ENCODE measurements at places on chromosomes 1 and 21. TPM values are rescaled to one million over a fixed set of nuclear protein-coding genes. Genes with fewer than 3 reads are reported as not detected.

DNA sequence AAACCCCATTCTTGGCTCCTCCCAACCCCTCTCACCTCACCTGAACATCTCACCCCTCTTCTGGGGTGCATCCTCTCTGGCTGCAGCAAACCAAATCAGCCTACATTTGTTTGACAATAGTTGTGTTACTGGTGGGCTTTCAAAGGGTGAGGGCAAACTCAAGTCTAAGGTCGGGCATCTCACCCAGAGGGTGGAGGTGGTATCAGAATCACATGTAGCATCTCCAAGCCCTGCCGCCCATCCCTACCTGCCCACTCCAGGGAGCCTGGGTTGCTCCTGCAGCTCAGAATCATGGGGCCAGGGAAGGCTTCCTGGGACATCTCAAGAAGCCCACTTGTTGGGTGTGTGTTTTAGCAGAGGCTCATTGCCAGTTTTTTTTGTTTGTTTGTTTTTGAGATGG, 35.8 kb downstream of the PGBD5 start:
- no peak overlapping the region for H3K4me3 ChIP-seq
- H3K36me3 ChIP-seq: no peaks in the 10 kb centered on the region

The LRRC53 gene
- polyA plus RNA-seq: not detected

DNA sequence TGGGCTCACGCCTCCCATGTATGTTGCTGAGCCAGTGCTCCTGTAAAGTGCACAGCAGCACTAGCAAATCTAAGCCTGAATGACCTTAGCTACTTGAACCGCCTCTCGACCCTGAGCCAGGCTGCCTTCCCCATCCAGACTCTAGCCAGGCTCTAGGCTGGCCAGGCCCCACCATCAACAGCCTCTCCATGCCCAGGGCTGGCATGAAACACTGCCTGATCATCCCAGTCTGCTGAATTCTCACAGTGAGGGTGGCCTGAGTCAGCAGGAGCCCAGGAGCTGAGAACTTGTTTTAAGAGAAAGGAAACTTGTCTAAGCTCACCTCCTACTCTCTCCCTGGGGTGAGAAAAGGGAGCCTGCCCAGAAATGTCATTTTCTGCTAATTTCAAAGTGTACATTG, 733.3 kb downstream of the PTPRU start:
- no peaks in the 10 kb centered on the region for H3K36me3 ChIP-seq
- H3K27ac ChIP-seq: no peak overlapping the region
- no peaks in the 10 kb centered on the region for H3K4me1 ChIP-seq
- H3K4me3 ChIP-seq: no peak overlapping the region

GRCh38 chr21:31092832-31093625, 54.8 kb upstream of the KRTAP19-8 start:
- no peak for DNase-seq
- H3K36me3 ChIP-seq: no peaks in the 10 kb centered on the region
- no peak overlapping the region for H3K4me3 ChIP-seq
- H3K27ac ChIP-seq: no peak overlapping the region
- no peaks in the 10 kb centered on the region for H3K4me1 ChIP-seq

DNA sequence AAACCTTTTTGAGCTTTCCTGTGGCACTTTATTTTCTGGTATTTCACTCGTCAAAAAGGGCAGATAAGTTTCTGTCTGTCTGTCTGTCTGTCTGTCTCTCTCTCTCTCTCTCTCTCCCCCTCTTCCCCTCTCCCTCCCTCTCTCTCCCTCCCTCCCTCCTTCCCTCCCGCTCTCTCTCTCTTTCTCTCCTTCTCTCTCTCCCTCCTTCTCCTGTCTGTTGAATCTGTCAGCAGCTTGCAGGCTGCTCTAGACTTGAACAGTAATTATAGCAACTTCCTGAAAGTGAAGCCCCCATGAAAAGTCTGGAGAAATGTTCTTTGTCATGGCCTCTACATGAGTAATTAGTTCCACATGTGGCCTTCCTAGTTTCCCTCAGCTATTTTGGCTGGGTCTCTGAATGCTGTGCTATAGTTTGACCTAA, 275.2 kb upstream of the C1orf105 start:
- no peaks in the 10 kb centered on the region for H3K27me3 ChIP-seq
- H3K4me3 ChIP-seq: no peak overlapping the region
- H3K4me1 ChIP-seq: no peaks in the 10 kb centered on the region

DNA sequence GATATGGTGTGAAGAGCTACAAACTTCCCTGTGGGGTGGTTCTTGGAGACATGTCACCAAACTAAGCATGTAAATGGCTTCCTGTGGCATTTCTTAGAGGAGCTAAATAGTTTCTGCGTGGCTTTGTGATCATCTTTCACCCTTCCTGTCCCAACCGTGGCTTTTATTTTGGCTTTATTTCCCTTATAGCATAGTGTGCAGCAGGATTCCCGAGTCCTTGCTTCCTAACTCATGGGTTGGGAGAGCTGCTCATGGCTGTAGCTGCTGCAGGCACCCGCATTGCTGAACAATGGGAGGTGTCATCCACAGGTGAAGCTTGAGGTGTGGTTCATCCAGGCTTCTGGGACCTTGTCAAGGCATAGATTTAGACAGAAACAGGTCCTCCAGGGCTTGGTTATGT, 192.0 kb downstream of the SDCCAG8 start:
- H3K4me3 ChIP-seq: no peak overlapping the region
- peaks cover 3% of the 10 kb centered on the region for H3K4me1 ChIP-seq
- H3K36me3 ChIP-seq: no peaks in the 10 kb centered on the region
- H3K27ac ChIP-seq: peak overlapping the region; percentile 25
- DNase-seq: no peak

The CELA3B gene
- not detected for polyA plus RNA-seq

The SH2D1B gene
- 0.28 TPM for polyA plus RNA-seq

DNA sequence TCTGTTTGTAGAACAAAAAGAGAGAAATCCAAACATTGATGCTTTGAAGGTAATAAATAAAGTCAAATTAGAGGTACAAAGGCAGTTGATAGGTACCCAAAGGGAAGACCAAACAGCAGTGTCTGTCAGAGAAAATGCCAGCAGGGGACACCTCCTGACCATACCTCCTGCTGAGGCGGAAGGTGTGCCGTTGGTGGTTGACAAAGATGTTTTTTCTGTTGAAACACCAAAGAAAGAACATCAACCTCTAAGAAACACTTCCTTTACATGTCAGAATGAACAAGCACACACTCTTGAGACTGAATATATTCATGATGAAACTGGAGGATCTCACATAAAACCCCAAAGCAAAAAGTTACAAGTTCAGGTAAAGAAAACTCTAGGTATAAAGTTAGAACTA, 128.3 kb downstream of the MACF1 start:
- H3K4me3 ChIP-seq: no peak overlapping the region
- peaks cover 31% of the 10 kb centered on the region for H3K36me3 ChIP-seq
- no peak overlapping the region for H3K27ac ChIP-seq

- H3K27me3 ChIP-seq: peaks cover 4% of the 10 kb centered on the region
- no peak overlapping the region for H3K27ac ChIP-seq
- H3K36me3 ChIP-seq: no peaks in the 10 kb centered on the region
These were observed 51.7 kb downstream of the PAX7 start for GRCh38 chr1:18682375-18682774.

GRCh38 chr21:41861255-41861654, 17.9 kb downstream of the PRDM15 start:
- no peaks in the 10 kb centered on the region for H3K4me1 ChIP-seq
- H3K36me3 ChIP-seq: peaks cover 8% of the 10 kb centered on the region
- H3K27me3 ChIP-seq: no peaks in the 10 kb centered on the region
- H3K4me3 ChIP-seq: no peak overlapping the region

The HES3 gene
- polyA plus RNA-seq: not detected

- H3K4me1 ChIP-seq: peaks cover 2% of the 10 kb centered on the region
- peaks cover 12% of the 10 kb centered on the region for H3K36me3 ChIP-seq
- no peaks in the 10 kb centered on the region for H3K27me3 ChIP-seq
- no peak overlapping the region for H3K4me3 ChIP-seq
- no peak for DNase-seq
These were observed 56.2 kb upstream of the MORC3 start for GRCh38 chr21:36263797-36264196.

GRCh38 chr1:7690076-7690475, 81.0 kb upstream of the VAMP3 start:
- H3K36me3 ChIP-seq: no peaks in the 10 kb centered on the region
- no peaks in the 10 kb centered on the region for H3K27me3 ChIP-seq
- no peaks in the 10 kb centered on the region for H3K4me1 ChIP-seq

- no peaks in the 10 kb centered on the region for H3K27me3 ChIP-seq
- H3K4me1 ChIP-seq: no peaks in the 10 kb centered on the region
- H3K27ac ChIP-seq: no peak overlapping the region
- no peaks in the 10 kb centered on the region for H3K36me3 ChIP-seq
- no peak for DNase-seq
These were observed 48.7 kb downstream of the OVGP1 start for GRCh38 chr1:111378791-111379190.

The HEYL gene
- 1.3 TPM for polyA plus RNA-seq

GRCh38 chr1:148317288-148317985, 165.4 kb upstream of the NBPF11 start:
- H3K27ac ChIP-seq: no peak overlapping the region
- no peak overlapping the region for H3K4me3 ChIP-seq
- H3K4me1 ChIP-seq: peaks cover 7% of the 10 kb centered on the region
- no peaks in the 10 kb centered on the region for H3K36me3 ChIP-seq

DNA sequence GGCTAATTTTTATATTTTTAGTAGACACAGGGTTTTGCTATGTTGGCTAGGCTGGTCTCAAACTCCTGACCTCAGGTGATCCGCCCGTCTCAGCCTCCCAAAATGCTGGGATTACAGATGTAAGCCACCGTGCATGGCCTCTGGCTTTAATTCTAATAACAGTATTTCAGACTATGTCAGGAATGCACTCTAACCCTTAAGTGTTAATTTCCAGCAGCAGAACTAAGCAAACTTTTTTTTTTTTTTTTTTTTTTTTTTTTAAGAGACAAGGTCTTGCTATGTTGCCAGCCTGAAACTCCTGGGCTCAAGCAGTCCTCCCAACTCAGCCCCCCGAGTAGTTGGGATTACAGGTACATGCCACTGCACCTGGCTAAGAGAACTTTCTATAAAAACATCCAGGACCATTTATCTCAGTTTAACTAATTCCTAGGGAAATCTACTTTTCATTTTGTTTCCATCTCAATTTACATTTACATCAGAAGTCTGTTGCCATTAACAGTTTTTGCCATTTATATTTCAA, 6.5 kb downstream of the DCAF8 start:
- H3K27ac ChIP-seq: no peak overlapping the region
- H3K27me3 ChIP-seq: no peaks in the 10 kb centered on the region

The SPRR2G gene
- not detected for polyA plus RNA-seq

The PSRC1 gene
- polyA plus RNA-seq: 1.4 TPM

The NTNG1 gene
- not detected for polyA plus RNA-seq

The CDK18 gene
- 3.0 TPM for polyA plus RNA-seq

GRCh38 chr1:50659107-50659662, 235.9 kb upstream of the DMRTA2 start:
- H3K27me3 ChIP-seq: no peaks in the 10 kb centered on the region
- no peak for DNase-seq
- no peaks in the 10 kb centered on the region for H3K36me3 ChIP-seq
- no peaks in the 10 kb centered on the region for H3K4me1 ChIP-seq

The TUT4 gene
- polyA plus RNA-seq: 12.2 TPM

DNA sequence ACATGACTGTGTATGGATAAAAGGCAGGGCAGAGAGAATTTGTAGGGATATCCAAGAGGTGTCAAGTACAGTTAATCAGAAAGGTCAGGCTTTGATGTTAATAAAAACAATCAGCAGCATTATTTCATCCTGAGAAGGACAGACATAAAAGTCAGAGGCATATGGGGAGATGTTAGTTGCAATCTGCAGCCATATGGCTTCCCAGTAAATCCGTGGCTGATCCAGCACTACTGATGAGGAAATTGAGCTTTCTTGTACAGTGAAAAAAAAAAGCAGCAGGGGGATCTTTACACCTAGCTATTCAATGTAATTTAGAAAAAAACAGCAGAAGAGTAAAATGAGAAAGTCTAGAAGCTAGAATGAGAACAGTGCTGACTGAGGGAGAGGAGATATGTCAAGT, 2.2 kb upstream of the SPRR1B start:
- DNase-seq: no peak
- H3K27ac ChIP-seq: no peak overlapping the region
- H3K27me3 ChIP-seq: peaks cover 5% of the 10 kb centered on the region
- H3K4me3 ChIP-seq: no peak overlapping the region
- H3K36me3 ChIP-seq: no peaks in the 10 kb centered on the region

The RBM11 gene
- 0.13 TPM for polyA plus RNA-seq

GRCh38 chr21:17979763-17980162, 160.6 kb upstream of the C21orf91 start:
- H3K27me3 ChIP-seq: no peaks in the 10 kb centered on the region
- H3K4me3 ChIP-seq: no peak overlapping the region
- H3K36me3 ChIP-seq: no peaks in the 10 kb centered on the region
- DNase-seq: no peak
- H3K27ac ChIP-seq: no peak overlapping the region

DNA sequence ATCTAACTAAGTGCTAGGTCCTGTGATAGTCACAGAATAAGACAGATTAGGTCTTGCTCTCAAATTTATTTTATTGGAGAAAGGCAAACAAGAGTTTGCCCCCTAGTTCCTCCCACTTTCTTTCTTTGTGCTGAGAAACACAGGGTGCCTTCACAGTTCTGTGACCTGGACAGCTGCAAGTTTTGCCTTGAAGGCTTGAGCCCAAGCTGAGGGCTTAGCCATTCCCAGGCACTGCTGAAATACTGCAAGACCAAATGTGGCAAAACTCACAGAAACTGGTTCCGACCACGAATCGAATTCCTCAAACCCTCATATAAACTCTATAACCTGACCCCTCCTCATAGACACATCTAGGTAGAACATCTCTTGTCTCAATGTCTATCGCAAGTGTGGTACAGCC, 227.9 kb downstream of the RERE start:
- no peak overlapping the region for H3K4me3 ChIP-seq
- no peaks in the 10 kb centered on the region for H3K27me3 ChIP-seq

DNA sequence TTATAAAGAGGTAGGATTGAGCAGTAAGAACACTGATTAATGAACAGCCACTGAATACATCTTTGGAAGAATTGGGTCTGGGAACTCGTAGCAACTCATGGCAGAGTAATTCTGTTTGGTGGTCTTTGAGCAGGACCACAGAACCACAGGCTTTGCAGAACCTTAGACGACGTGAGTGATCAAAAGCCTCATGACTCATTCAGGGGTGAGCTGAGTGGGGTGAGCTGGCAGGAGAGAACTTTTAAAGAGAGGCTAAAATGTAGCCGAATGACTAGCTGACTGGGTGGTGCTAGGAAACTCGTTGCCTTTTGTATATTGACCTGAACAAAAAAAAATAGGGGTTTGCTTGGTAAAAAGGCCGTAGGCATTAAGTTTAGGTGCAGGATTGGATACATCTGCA, 313.8 kb downstream of the TGFB2 start:
- H3K36me3 ChIP-seq: no peaks in the 10 kb centered on the region
- H3K4me3 ChIP-seq: no peak overlapping the region
- DNase-seq: no peak
- no peaks in the 10 kb centered on the region for H3K4me1 ChIP-seq

DNA sequence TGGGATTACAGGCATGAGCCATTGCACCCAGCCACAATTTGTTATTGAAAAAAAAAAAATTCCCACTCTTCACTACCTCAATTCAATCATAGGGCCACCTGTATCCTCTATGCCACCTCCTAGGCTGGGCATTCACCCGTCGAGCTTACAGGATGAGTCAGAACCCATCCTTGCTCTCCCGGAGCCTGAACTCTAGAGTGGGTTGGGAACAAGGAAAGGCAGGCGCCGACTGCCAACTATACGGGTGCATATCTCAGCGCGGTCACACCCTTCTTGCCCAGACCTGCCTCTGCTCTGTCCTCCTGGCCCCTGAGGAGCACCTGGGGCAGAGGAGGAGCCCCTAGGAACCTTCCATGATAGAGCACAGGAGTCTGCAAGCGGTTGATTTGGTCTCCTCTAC, 21.4 kb upstream of the LBR start:
- H3K4me1 ChIP-seq: peaks cover 23% of the 10 kb centered on the region
- no peak overlapping the region for H3K4me3 ChIP-seq
- no peak overlapping the region for H3K27ac ChIP-seq
- H3K27me3 ChIP-seq: no peaks in the 10 kb centered on the region
- H3K36me3 ChIP-seq: no peaks in the 10 kb centered on the region

The KRTAP21-2 gene
- polyA plus RNA-seq: not detected

Data from liver (tissue), 10 donors.